ENCODE measurements at places on chromosomes 6 and 20. TPM values are rescaled to one million over a fixed set of nuclear protein-coding genes. Genes with fewer than 3 reads are reported as not detected.

DNA sequence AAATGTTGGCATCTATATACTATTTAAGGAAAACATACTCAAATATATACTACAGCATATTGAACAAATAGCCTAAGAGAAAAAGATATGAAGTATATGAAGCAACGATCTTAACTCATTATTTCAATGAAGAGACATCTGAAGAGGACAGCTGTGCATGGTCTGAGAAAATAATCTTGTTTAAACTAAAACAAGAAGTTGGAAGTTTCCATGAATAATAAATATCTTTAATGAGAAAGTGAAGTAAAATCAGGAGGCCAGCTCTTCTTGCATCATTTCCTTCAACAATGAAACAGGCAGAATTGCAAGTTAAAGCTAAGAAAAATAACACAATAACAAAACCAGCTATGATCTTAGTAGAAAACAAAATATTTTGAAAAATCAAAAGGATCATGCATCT lies 1265.4 kb upstream of the MAP3K7 start:
- DNase-seq, result no peak

DNA sequence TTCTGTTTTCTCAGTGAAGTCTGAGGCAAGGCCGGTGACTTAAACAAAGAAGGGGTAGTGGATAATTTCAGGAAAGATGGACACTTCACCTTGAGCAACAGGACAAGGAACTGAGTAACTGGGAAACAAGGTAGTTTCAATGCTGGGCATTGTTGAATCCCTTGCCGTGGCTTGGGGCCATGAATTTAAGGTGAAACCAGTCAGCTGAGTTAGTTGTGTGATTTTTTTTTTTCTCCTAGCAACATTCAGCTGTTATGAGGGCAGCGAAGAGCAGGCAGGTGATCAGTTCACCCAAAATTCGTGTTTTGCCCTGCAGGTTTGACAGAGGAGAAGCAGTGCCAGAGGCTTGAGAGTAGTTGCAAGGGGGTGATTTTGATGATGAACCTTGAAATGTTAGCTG lies 6.8 kb downstream of the BICRAL start:
- no peak for DNase-seq

DNA sequence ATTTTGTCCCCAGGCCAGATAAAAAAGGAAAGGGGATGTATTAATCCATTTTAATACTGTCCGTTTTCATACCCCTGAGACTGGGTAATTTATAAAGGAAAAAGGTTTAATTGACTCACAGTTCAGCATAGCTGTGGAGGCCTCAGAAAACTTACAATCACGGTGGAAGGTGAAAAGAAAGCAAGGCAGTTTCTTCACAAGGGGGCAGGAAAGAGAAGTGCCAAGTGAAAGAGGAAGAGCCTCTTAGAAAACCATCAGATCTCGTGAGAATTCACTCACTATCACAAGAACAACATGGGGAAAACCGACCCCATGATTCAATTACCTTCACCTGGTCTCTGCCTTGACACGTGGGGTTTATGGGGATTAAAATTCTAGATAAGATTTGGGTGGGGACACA lies 152.5 kb downstream of the IBTK start:
- no peak for DNase-seq

DNA sequence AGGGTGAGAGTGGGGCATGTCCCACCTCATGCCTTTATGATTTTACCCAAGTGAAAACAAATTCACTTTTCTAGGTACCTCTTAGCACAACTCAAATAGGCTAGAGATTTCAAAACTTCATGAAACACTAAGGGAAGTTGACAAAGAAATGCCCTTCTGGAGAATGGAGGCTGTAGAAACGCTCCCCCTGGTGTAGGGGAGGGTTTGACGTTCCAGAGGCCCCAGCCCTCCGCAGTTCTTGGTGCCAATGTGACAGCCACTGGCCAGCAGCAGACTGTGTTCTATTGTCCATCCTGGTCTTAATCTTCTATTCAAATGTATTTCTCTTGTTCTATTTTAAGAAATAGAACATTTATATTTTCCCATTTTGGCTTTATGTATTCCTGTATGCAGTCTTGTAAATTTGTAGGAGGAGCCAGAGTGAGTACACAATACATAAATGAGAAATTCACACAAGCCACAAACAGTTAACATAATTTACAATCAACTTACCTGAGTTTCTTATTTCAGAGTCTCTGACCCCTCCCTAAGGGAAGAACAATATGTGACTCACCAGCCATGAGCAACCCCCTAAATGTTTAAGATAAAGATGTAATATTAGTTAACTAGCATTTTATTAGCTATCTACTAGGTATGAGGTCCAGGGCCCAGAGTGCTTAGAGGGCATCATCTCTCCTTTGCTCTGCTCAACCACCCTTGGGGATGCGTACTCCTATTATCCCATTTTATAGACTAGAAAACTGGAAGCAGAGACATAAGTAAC lies 8.8 kb upstream of the MUC21 start:
- DNase-seq, result no peak

- no peak for DNase-seq
These were observed 78.4 kb upstream of the FBXL4 start for GRCh38 chr6:99026135-99026534.

DNA sequence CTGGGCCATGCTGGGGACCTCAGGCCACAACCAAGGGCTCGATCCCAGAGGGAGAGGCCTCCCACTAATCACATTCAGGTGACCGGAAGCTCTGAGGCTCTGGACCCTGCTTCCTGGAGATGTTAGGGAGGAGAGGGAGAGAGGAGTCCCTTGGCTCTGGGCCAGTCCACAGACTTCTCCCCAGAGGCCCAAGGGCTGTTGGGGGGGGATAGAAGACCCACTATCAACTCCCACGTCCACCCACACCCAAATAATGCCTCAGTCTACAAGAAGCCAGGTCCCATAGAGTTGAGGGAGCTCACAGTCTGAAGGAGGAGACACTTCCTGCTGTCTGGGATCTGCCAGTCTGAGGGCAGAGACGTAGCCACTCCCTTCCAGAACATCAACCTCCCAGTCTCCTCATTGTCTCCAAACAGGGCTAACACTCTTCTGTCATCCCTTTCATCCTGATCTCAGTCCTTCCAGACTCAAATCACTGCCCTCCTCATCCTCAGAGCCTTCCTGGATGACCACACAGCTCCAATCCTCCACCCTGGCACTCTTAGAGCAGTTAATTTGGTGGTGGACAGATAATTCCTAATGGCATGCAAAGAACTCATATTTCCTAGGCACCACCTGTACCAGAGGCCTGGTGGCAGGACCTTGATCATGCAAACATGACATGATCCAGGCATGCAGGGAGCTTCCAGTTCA lies 69.9 kb downstream of the MRPL14 start:
- DNase-seq, result no peak

- DNase-seq, result no peak
These were observed 59.3 kb downstream of the CDC5L start for GRCh38 chr6:44446626-44447300.

DNA sequence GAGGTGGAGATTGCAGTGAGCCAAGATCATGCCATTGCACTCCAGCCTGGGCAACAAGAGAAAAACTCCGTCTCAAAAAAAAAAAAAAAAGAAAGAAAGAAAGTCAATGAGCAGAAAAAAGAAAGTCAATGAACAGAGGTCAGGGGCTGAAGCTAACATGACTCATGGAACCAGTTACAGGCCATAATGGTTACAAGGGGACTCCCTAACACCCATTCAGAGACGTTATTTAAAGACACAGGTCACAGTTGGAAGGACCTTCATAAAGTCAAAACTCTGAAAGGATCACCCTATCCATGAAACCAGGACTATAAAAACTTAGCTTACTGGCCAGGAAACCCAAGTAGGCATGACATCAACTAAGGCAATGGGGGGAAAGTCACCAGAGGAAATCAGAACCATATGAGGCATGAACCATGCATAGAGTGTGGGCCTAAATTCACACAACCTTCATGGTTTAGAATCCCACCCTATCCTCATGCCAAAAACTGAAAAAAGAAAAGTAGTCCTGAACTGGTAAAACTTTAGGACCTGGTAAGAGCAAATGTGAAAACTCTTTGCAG lies 18.2 kb downstream of the FBXL4 start:
- DNase-seq, result no peak

GRCh38 chr6:102853249-102853955 lies 1459.9 kb downstream of the GRIK2 start:
- DNase-seq, result no peak

DNA sequence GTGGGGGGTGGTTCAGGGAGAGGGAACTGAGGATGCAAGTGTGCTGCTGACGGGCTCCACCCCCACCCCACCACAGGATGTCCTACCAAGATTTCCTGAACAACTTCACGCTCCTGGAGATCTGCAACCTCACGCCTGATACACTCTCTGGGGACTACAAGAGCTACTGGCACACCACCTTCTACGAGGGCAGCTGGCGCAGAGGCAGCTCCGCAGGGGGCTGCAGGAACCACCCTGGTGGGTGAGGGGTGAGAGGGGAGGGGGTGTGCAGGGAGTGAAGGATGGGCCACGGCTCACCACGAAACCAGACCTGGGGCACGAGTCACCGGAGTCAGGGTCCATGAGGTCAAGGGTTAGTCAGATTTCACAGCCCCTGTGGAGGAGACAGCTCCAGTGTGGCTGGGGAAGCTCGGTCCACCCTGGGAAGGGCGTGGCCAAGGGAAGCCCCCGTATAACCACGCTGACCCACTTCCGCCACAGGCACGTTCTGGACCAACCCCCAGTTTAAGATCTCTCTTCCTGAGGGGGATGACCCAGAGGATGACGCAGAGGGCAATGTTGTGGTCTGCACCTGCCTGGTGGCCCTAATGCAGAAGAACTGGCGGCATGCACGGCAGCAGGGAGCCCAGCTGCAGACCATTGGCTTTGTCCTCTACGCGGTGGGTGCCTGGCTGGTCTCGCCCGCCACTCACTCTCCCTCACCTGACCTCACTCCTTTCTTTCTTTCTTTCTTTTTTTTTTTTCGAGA lies 18.3 kb downstream of the CAPN11 start:
- DNase-seq, result no peak

DNA sequence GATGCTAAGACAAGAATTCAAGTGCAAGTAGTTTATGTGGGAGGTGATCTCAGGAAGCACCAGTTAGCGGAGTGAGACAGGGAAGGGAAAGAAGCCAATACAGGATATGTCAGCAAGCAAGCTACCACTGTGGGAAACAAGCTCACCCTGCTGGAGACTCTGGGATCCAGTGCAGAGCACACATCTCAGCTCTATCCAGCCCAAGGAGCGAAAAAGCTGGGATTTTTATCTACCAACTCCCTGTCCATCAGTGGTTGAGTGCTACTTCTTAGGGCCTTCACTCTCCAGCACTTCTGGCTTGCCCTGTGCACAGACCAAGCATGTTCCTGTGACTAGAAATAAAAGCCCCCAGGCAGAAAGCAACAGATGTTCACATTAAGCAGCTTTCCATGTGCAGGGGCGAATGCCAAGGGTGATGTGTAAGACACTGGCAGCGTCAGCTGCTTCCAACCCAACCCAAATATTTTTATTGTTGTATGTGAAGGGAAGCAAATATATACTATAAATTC lies 10.8 kb upstream of the RNF24 start:
- no peak for DNase-seq

- DNase-seq, result no peak
These were observed 67.3 kb downstream of the SCML4 start for GRCh38 chr6:107756660-107757355.

DNA sequence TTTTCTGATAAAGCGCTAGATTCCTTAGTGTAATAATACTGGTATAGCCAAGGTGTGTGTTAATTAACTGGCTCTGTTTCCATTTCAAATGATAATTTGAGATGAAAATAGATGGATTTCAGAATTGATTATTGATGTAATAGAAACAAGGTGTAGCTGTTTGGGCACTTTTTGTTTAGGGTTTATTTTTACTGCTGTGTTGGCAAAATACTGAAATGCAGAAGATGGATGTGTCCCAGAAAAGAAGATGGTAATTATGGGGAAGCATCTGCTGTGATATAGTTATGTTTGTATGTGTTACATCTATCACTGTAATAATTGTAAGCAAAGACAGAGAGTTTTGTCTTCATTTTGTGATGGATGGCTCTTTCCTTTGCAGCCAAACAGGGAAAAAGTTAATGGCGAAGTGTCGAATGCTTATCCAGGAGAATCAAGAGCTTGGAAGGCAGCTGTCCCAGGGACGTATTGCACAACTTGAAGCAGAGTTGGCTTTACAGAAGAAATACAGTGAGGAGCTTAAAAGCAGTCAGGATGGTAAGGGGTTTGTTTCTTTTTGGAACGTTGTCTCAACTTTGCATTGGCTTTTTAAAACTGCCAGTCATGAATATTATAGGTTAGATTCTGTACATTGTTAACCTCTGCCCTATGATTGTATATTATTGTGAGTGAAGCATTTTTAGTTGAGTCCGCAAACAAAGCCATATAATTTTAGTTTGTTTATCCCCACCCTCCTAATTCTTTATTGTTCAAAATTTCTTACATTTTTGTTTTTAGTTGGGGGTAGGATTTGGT lies 8.6 kb upstream of the ACAT2 start:
- no peak for DNase-seq

GRCh38 chr6:107641500-107641941 lies 151.6 kb downstream of the SOBP start:
- no peak for DNase-seq

- DNase-seq, result no peak
These were observed 193.3 kb downstream of the PHACTR1 start for GRCh38 chr6:12909833-12910232.

DNA sequence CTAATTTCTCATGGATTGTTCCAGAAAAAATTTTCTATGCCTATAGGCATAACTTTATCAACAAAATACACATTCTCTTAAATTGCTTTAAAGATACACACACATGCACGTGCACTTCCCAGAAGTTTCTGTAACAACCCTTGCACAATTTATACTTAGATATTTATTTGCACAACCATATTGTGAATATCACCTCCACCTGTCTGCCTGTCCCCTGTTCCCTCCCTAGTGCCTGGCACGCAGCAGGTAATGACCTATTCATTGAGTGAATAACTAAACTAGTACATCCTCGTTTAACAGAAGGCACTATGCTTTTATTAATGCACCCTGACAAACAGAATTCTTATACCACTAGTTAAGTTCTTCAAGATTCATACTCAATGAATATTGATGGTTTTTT lies 198.9 kb downstream of the BCAS1 start:
- no peak for DNase-seq

- no peak for DNase-seq
These were observed 10.8 kb downstream of the KIAA1755 start for GRCh38 chr20:38249536-38250310.

- DNase-seq, result no peak
These were observed 195.9 kb downstream of the AKAP7 start for GRCh38 chr6:131331151-131331550.

Gene STX11
- 24.7 TPM for total RNA-seq

Gene PBOV1
- total RNA-seq, result not detected

Gene CHD6
- total RNA-seq, result 34.3 TPM

Gene ZNF391
- 0.44 TPM for total RNA-seq

Gene ARMH2
- total RNA-seq, result not detected
